ENCODE measurements at places on chromosomes 3 and 15.

- DNase-seq, result no peak
Observed at GRCh38 chr3:46395210-46395661, 11.6 kb downstream of the CCR5AS start.

- DNase-seq, result no peak
Observed at GRCh38 chr3:159763011-159763601, 225.5 kb upstream of the IL12A start.

DNA sequence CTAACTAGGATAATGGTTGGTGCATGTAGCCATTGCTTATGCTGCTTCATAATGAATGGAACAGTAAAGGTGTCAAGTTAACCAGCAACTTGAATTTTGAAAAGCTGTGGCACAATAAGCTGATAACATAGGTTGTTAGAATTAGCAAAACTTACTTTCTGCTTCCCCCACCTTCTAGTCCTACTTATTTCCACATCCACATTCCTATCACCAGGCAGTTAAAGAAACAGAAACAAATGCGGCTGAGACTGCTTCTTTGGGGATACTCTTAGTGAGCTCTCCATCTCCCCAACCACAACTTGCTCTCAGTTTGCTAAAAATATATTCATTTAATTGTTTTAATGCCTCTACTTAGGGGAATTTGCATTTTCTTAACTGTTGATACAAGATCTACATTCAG is 215.1 kb downstream of the TIGIT start:
- no peak for DNase-seq

GRCh38 chr15:60695713-60696522 is 217.0 kb upstream of the ICE2 start:
- peak; percentile 59 for DNase-seq

DNA sequence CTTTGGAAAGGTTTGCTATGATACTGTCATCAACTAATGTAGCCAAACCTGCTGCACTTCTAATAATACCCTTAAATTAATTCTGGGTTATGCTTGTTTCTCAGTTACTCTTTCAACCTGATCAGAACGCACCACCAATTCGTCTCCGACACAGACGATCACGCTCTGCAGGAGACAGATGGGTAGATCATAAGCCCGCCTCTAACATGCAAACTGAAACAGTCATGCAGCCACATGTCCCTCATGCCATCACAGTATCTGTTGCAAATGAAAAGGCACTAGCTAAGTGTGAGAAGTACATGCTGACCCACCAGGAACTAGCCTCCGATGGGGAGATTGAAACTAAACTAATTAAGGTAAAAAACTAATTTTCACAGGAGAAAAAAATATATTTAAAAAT is 7.9 kb upstream of the RPLP1 start:
- no peak for DNase-seq

- DNase-seq, result no peak
Observed at GRCh38 chr15:41937568-41937923, 34.8 kb downstream of the EHD4 start.

DNA sequence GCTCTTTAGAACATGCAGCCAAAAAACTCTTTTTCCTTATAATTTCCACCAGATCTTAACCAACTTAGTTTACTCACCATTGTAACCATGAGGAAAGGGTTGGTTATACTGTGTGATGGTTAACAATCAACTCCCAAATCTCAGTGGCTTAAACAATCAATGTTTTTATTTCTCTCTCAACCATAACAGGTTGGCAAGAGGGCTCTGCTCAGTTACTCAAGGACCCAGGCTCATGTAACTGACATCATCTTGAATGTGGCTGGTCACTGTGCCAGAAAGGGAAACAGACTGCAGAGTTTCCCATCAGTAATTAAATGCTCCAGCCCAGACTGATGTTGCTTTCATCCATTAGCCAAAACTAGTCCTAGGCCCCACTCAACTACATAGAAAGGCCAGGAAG is 69.0 kb downstream of the ANKRD28 start:
- DNase-seq, result no peak

DNA sequence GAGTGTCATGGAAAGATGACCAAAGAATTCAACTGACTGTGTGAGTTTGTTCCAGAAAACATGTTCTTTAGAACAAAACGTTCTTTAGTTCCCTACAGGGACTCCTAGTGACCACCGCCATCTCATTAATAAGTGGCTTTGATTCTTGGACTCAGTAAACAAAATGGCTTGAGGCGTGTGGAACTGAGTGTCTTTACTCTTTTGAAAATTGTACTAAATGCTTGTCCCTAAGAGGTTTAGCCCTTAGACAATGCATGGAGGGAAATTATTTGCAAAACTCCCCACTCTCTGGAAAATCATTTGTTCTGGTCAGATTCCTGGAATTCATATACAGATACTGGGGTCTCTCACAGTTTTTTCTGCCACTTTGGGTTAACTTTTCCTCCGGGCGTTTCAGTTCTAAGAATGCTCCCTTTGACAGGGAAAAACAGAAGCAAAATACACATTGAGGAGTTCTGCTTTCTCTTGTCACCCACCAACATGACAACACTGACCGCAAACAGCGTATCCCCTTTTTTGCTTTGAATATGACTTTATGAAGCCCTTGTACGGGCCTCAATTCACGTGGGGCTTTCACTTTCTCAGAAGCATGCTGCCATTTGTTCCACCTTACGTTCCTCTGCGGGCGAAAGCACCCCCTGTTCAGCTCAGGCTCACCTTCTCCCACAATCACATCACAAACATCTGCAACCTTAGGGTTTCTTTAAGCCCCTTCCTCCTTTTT is 15.3 kb upstream of the NRROS start:
- peak; percentile 22 for DNase-seq

- DNase-seq, result no peak
Observed at GRCh38 chr3:124770336-124771082, 40.3 kb downstream of the UMPS start.

DNA sequence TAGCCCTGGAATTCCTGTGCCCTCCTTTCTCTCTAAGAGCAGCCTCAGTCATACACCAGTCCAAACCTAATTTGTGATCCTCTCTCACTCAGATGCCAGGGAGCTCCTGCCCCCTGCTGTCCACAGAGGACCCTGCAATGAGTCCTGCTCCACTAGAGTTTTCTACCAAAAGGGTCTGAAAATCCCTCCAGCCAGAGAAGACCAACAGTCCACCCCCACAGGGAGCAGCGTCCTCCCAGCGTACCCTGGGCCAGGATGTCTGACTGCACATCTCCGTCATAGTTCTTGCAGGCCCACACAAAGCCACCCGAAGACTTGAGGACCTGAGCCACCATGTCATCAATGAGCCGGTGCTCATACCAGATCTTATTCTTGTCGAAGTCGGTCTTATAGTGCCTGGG is 15.4 kb downstream of the IDH2 start:
- DNase-seq, result peak; percentile 21

DNA sequence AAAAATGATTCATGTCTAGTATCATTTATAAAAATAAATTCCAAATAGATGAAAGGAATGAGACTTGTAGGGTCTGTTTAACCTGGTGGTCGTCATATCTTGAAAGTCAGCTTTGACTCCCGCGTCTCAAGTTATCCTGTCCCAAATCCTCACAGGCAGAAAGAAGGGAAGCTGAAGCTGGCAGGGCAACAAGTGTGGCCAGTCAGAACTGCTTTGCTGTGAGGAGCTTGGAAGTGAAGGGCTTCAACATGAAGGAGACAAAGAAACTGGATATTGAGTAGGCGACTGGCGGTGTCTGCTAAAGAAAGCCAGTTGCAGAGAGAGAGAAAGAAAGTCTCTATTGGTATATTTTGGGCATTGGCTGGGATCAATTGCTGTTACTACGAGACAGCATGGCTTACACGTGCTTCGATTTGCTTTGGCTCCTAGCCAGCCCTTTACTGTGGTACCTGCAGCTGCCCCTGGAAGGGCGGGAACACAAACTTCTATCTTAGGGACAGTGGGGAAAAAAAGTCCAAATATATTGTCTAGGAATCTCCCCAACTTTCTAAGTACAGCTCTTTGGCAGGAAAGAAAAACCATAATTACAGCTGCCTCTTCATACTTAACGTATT is 107.2 kb downstream of the CHST2 start:
- no peak for DNase-seq

GRCh38 chr3:31754575-31755278 is 222.0 kb downstream of the STT3B start:
- no peak for DNase-seq

DNA sequence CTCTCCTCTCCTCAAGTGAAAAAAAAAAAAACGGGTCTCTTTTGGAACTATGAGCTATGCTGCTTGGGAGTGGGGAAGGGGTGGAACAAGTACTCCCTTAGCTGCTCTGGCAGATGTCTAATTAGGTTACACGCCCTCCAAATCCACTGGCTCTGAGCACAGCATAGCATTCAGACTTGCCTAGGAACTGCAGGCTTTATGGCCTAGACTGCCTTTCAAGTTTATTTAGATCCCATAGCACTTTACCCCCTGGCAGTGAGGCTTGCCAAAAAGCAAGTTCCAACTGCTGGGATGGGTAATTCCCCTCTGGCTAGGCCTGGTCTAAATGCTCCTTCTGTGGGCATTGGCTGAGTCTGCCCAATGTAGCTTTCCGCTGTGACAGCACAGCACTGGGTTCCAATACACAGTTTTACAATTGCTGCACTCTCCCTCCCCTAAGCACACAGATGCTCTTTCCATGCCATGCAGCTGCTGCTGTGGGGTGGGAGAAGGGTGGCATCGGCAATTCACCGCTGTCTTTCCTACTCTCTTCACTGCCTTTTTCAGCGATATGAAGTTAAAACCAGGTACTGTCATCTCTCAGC is 152.8 kb downstream of the KCNAB1 start:
- DNase-seq, result no peak

GRCh38 chr3:171267104-171267503 is 193.1 kb downstream of the TNIK start:
- no peak for DNase-seq

DNA sequence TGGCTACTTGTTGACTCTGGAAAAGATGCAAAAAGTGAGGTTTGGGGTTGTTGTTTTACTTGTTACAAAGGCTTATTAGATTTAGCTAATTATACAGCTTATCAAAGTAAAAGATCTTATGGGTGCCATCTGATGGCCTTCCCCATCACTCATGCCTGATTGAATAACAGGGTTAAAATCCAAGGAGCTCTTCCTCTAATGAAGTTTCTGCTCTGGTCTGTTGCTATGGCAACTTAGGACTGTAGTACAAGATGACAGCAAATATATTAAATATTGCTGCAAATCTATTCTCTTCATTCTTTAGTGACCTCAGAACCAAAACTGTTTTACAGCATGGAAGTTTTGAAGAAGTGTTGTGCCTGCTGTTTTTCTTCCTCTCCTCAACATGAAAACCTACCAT is 45.6 kb upstream of the SRGAP3 start:
- no peak for DNase-seq

DNA sequence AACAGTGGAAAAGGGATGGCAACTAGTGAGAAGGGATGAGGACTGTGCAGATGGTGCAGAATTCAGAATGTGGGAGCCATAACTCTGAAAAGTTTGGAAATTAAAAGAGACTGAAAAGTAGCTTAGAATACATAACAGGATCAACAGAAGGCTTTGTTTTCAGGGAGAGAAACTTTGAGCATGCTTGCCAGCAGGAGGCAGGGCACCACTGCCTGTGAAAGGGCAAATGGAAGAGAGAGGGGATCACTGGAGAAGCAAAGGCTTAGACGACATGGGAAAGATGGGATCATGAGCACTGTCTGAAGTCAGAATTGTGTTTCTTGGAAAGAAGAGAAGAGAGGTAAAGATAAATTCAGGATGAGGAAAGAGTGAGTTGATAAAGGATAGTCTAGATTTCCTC is 99.6 kb downstream of the ABI3BP start:
- DNase-seq, result no peak

GRCh38 chr3:37500518-37500917 is 326.1 kb upstream of the LRRFIP2 start:
- DNase-seq, result no peak

DNA sequence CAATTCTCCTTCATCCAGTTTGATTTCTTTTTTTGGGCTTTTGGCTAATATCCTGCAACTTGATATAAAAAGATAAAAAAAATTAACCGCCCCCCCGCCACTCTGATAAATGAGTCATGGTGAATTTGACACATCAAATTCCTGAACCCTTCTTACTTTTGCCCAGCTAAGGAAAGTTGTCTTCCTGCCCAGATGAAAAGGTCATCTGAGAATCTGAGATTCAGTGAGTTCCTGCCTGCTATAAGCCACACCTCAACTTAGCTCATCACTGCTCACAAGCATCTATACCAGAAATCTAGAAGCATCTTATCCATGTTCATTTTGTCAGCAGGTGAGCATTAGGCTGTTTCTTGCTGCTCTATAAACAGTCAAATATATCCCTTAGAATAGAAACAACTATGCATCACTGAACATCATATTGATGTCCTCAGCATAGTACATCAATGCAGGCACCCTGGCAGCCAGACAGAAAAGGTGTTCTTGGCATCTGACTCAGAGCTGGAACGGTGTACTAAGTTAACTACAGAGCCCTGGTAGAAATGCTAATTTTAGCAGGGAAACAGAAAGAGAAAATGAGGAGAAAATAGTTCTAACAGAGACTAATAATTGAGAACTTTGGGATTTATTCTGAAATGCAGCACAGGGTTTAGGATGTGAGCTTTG is 77.1 kb downstream of the SEMA6D start:
- DNase-seq, result no peak

- DNase-seq, result no peak
Observed at GRCh38 chr3:187777331-187777941, 32.2 kb upstream of the BCL6 start.
